CD4-positive, alpha-beta T cell treated with Interleukin-4 for 1 hour (primary cell): ENCODE measurements at places on chromosomes 11 and 22.

- no peak for DNase-seq
These were observed 122.2 kb downstream of the APOL5 start for GRCh38 chr22:35839841-35840301.

DNA sequence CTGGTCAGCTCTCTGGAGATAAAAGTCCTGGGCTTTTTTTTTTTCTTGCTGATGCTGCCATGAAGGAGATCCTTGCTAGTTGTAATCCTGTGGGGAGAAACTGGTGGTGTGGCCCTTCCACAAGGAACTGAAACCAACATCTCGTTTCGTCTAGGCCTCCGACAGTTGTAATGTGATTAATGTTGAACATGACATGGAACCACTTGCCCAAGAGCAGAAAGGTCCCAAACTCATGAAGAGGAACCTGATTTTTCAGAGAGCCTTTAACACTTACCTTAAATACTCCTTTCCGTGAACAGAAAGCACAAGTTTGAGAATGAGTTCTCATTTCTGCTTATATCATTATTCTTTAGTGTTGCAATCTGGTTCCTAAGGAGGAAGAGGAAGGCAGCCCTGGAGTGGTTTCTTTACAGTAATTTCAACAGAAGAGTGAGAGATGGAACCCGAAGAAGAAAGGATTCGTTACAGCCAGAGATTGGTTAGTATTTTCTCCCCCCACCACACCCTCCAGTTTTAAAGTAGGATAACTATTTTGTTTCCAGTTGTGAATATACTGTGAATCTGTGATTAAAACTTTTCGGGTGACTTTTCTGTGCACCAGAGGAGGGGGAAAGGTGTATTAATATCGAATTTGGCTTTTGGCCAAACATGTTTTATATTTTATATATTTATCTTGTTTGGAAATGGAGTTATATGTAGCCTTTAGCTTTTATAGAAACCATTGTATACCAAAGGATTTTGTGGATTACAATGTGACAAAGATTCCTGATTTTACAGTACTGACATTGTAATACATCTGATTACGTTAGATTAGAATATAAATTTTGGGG, 2.0 kb downstream of the KDM2A start:
- DNase-seq: peak; percentile 61

GRCh38 chr11:57474017-57474802, 13.9 kb downstream of the RTN4RL2 start:
- DNase-seq: peak; percentile 33

DNA sequence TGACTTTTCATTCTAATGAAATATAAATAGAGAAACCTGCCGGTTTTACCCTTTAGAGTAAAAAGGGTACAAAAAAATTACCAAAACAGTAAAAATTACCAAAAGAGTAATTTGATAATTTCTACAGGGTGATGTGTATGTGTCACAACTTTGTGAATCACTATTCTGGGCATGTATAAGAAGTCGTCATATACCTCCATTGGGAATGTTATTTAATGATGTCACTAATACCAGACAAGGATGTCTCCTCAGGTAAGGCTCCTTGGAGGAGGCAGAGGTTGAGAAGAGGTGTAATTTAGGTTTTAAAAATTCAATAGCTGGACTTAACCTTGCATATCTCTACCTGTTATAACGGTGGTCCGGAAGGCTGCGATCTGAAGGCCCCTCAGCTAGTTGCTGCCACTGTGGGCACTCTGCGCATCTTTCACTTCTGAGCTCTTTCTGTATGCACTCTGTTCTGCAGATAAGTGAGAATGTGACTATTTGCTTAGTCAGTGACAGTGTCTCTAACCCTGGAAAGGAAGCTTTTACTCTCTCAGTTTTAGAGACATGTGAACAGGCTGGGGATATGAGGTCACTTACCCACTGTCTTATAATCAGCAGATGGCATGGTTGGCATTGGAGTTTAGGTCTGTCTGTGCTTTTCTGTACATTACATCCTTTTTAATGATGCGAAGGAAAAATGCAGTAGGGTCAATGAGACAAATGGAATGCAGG, 987 bp upstream of the NCR3LG1 start:
- no peak for DNase-seq

DNA sequence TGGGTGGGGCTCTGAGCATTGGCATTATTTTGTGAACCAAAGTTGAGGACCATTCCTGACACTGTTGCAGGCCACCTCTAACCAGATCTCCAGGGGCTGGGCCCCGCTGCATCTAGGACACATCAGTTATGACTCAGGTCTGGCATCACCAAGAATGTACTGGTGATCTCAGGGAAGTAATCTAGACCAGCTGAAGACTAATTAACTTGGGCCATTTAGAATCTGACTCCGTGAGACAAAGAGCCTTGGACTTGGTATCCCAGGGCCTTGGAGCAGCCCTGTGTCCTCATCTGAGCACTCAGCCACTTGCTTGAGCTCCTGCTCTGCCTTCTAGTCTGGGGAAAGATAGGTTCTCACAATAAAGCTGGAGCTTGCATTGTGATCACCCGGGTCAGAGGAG, 200.6 kb downstream of the KIRREL3 start:
- no peak for DNase-seq

DNA sequence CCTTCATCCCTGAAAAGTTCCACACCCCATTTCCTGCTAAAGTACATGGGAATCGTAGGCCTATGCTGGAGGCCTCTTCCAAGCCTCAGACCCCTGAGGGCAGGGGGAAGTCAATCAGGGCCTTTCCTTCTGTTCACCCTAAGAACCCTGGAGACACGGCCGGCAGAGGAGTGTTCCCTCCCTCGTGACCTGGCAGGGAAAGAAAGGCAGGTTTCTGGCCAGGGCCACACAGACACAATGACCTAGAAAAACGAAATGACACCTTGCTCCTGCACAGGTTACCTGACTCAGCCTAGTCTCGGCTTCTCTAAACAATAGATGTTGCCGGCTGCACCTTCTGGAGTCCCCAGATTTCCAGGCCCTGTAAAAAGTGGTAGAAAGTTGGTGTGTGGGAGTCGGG, 60.6 kb upstream of the CADM1 start:
- DNase-seq: no peak

DNA sequence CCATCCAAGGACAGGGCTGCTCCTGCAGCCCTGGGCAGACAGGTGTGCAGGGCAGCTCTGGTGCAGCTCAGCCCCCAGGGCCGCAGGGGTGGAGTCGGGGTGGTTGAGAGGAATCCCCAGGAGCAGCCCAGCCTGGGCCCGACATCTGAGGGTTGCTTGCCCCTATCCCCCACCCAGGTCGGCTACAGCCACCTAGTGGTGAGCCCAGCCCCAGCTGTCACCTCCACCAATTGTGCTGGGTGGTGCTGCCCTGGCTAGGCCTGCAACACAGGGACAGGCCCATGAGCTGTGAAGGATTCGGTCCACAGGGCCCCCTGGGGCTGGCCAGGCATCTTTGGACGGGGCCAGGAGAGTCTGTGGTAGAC, 29.6 kb downstream of the RTN4R start:
- DNase-seq: peak; percentile 63

- no peak for DNase-seq
These were observed 238.3 kb downstream of the CTTN start for GRCh38 chr11:70636659-70637058.

DNA sequence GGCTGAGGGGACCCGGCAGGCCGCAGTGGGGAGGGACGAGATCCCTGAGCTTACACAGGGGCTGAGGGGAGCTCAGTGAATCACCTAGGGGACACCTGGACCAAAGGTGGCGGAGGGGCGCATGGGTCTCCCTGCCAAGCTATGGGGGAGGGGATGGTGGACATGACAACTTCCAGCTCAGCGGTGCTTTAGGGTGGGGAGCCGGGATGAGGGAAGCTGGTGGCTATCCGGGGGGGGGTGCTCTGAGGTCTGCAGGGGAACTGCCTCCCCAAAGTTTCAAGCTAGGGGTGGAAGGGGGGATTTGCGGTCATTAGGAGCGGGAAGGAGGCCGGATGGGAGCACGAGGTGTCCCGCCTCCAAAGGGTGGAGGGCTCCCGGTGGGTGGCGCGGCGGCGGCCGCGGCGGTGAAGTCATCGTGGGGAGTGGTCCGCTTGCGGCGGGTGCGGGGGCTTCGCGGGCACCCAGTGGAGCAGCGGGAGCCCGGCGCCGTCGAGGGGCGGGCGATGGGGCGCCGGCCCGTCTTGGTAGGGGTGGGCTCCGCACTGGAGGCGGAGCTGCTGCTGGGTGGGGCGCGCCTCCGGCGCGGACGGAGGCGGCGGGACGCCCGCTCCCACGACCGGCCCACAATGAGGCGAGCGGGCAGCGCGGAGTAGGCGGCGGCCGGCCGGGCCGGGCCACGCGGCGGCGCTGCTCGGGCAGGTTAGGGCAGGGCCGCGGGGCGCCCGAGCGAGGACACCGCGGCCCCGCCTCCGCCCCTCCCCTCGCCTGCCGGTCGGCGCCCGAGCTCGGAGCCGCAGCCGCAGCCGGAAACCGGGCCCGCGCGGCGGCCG, at the start of gene MICALL1:
Gene MICALL1, plus strand, starts transcription at position 764 of the 830 bp plus-strand sequence. CDS start 126 bp downstream, outside the sequence.
- DNase-seq: peak; percentile 56

DNA sequence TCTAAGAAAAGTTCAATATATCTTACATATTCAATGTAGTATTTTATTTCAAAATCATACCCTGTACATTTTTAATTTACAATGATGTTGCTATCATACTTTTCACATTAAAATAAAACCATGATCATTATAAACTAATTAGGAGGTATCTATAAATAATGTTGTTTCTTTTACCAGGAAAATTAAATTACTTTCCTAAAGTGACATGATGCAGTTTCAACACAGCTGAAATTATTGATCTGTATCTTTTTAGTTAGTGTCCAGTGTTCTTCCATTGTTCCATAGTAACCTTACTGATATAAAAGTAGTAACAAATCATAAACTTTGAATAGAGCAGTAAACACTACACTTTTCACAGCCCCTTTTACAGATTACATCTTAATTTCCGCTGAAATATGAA, 29.7 kb downstream of the GRIA4 start:
- DNase-seq: no peak

DNA sequence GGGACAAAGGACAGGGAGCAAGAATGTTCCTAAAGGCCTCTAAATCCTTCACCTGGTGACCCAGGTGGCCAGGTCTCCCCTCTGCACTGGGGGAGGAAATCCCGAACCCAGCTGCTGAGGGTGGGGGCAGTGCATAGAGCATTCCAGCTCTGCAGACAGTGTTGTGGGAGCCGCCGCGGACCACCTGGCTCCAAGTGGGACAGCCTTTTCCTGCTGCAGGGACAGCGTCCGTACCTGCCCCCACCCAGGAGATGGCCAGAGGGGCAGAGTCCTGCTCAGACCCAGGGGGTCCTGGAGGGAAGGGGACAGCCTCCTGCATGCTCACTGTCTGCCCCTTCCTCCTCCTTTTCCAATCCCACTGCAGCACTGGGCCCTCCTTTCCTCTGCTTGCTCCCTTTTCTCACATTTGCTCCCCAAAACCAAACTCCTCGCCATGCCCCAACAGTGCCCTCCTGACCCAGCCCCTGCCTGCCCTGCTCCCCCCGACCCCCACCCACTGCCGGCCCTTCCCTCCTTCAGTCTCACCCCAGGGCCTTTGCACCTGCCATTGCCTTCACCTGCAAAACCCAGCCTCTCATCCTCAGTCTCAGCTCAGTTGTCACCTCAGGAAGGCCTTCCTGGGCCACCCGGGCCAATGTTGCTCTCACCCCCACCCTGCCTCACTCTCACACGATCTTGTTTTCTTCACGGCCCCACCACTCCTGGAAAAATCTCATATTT, 12.8 kb downstream of the PNPLA5 start:
- no peak for DNase-seq

GRCh38 chr11:2440646-2441045, 3.7 kb downstream of the TRPM5 start:
- DNase-seq: no peak
